Body of pancreas (tissue), 4 donors: ENCODE measurements at places on chromosomes 5 and 9. TPM values are rescaled to one million over a fixed set of nuclear protein-coding genes. Genes with fewer than 3 reads are reported as not detected.

Gene TICAM2
- 1.6 TPM for total RNA-seq

Gene SLC28A3
- total RNA-seq, result 4.3 TPM

Gene PKD2L2
- not detected for total RNA-seq

Gene SLC6A18
- not detected for total RNA-seq

Gene TTC23L
- total RNA-seq, result not detected

Gene INSL4
- not detected for total RNA-seq

Gene OLFM1
- 7.8 TPM for total RNA-seq

Gene HNRNPH1
- 732 TPM for total RNA-seq

Gene CCDC183
- total RNA-seq, result 3.3 TPM

Gene TLX3
- not detected for total RNA-seq

Gene SPINK6
- total RNA-seq, result not detected

Gene GDF9
- total RNA-seq, result 0.26 TPM

Gene CDC23
- 6.6 TPM for total RNA-seq

Gene GLRX
- total RNA-seq, result 17.6 TPM

Gene EQTN
- not detected for total RNA-seq

Gene TMEM171
- 1.8 TPM for total RNA-seq

Gene SLC25A48
- total RNA-seq, result 1.0 TPM

Gene SAXO1
- not detected for total RNA-seq

Gene PRRX2
- 1.0 TPM for total RNA-seq

Gene SLC25A2
- not detected for total RNA-seq

Gene DBH
- not detected for total RNA-seq

Gene FAM200C
- total RNA-seq, result 4.6 TPM

Gene CDC25C
- not detected for total RNA-seq

Gene AIF1L
- total RNA-seq, result 11.5 TPM

Gene SLC34A1
- total RNA-seq, result not detected

Gene SLC23A1
- total RNA-seq, result 0.66 TPM

Gene FYB1
- total RNA-seq, result 3.0 TPM

Gene CA9
- total RNA-seq, result 2.6 TPM

Gene PDZD2
- 3.9 TPM for total RNA-seq

Gene PNPLA7
- 27.7 TPM for total RNA-seq

Gene FOXD4L6
- not detected for total RNA-seq

Gene SLC6A19
- total RNA-seq, result 1.3 TPM

Gene CMBL
- 4.4 TPM for total RNA-seq

Gene RABGAP1
- 31.1 TPM for total RNA-seq

Gene LCN2
- total RNA-seq, result 4.9 TPM

Gene NFIL3
- 11.4 TPM for total RNA-seq

Gene ORM2
- not detected for total RNA-seq

Gene PPP3R2
- not detected for total RNA-seq

Gene CARTPT
- not detected for total RNA-seq

Gene SLC45A2
- not detected for total RNA-seq

Gene CNTNAP3
- 2.1 TPM for total RNA-seq

Gene ACOT12
- total RNA-seq, result not detected

Gene PCSK1
- total RNA-seq, result 7.5 TPM

Gene GRXCR2
- not detected for total RNA-seq

Gene EDIL3
- 2.3 TPM for total RNA-seq

Gene OTP
- total RNA-seq, result not detected

Gene C9orf153
- 7.6 TPM for total RNA-seq

Gene CCDC69
- total RNA-seq, result 34.8 TPM

Gene PALM2AKAP2
- total RNA-seq, result 0.99 TPM

Gene SLCO6A1
- total RNA-seq, result not detected

Gene GPR151
- not detected for total RNA-seq

Gene MEIKIN
- total RNA-seq, result not detected

Gene DMRT3
- not detected for total RNA-seq
